Esophagus muscularis mucosa (tissue), 4 donors: ENCODE measurements at places on chromosomes 11 and 22. TPM values are rescaled to one million over a fixed set of nuclear protein-coding genes. Genes with fewer than 3 reads are reported as not detected.

- no peak overlapping the region for H3K4me3 ChIP-seq
- no peaks in the 10 kb centered on the region for H3K27me3 ChIP-seq
- DNase-seq = no peak
Observed at GRCh38 chr11:3359092-3359824, 19.7 kb downstream of the ZNF195 start.

DNA sequence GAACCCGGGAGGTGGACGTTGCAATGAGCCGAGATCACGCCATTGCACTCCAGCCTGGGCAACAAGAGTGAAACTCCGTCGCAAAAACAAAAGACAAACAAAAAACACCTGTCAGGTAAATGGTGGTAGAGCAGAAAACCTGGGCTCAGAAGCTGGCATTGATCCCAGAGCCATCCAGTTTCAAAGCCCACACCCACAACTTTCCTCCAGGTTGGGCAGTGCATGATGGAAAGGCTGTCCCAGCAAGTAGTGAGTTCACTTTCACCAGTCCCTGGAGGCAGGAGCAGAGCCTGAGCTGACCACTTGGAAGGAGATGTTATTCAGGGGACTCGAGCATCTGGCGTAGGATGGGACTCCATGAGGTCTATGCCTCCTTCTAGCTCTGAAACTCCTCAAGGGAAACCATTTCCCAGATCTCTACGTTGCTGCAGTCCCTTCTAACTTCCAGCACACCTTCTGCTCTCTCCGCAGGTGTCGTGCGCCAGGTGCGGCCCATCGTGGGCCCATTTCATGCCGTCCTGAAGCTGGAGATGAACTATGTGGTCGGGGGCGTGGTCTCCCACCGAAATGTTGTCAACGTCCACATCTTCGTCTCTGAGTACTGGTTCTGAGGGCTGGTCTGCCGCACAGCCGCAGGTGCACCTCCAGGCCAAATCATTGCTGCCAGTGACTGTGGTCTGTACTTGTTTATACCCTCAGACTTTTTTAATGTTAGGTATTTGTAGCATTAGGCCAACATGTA lies 71.6 kb upstream of the ATXN10 start:
- peaks cover 4% of the 10 kb centered on the region for H3K36me3 ChIP-seq
- H3K4me1 ChIP-seq = no peaks in the 10 kb centered on the region
- DNase-seq = no peak

DNA sequence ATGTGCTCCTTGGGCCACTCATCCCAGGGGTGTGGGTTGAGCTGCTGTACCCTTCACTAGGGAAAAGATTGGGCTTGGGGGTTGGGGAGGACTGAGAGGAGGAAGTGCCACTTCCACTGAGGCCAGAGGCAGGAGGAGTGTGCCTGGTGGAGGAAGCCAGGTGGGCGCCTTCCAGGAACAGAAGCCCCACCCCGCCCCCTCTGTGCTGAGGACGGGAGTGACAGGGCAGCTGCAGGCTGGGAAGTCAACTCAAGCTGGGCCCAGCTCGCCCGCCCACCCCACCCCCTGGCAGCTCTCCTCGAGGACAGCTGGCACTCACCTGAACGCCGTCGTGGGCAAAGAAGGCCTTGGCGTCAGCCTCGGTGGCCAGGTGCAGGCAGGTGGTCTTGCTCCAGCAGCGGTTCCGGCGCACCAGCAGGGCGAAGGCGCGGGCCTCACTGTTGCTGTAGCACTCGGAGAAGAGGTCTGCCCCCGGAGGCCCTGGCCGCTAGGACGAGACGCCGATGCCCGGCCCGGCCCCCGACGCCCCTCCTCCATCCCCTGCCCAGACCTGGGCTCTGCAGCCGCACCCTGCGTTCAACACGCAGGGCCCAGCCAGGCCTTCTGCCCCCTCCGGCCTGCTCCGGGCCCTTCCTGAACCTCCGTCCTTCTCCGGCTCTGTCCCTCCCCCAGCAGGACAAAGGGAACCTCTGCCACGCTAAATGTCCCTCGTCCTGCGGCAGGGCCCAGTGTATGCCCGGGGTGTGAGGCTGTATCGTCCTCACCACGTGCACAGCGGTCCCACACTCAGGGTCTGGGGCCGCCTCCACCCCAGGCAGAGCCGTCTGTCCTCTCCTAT lies 13.4 kb downstream of the TSSC4 start:
- no peak for DNase-seq
- no peak overlapping the region for H3K4me3 ChIP-seq
- no peaks in the 10 kb centered on the region for H3K4me1 ChIP-seq
- no peaks in the 10 kb centered on the region for H3K36me3 ChIP-seq

- no peaks in the 10 kb centered on the region for H3K27me3 ChIP-seq
- no peaks in the 10 kb centered on the region for H3K4me1 ChIP-seq
- peaks cover 16% of the 10 kb centered on the region for H3K36me3 ChIP-seq
- no peak overlapping the region for H3K27ac ChIP-seq
Observed at GRCh38 chr22:20401376-20402014, 7.5 kb downstream of the ZNF74 start.

GRCh38 chr11:71913756-71914526 lies 14.5 kb downstream of the XNDC1N start:
- H3K27me3 ChIP-seq = no peaks in the 10 kb centered on the region
- DNase-seq = no peak

GRCh38 chr11:130622141-130622542 lies 173.7 kb downstream of the ADAMTS15 start:
- DNase-seq = no peak
- H3K36me3 ChIP-seq = no peaks in the 10 kb centered on the region
- H3K27ac ChIP-seq = no peak overlapping the region
- no peaks in the 10 kb centered on the region for H3K27me3 ChIP-seq

DNA sequence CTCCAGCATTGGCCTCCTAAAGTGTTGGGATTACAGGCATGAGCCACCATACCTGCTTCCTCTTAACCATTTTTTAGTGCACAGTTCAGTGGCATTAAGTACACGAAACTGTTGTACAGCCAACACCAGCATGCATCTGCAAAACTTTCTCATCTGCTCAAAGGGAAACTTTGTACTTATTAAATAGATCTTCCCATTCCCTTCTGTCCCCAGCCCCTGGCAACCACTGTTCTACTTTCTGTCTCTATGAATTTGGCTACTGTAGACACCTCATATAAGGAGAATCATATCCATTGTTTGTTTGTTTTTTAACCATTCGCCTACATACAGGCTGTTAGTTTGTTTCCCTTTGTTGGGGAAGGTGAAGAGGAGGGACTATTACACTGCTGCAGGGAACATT lies 6.5 kb upstream of the EP300 start:
- H3K4me3 ChIP-seq = no peak overlapping the region
- DNase-seq = no peak
- H3K4me1 ChIP-seq = peaks cover 5% of the 10 kb centered on the region
- no peaks in the 10 kb centered on the region for H3K27me3 ChIP-seq

DNA sequence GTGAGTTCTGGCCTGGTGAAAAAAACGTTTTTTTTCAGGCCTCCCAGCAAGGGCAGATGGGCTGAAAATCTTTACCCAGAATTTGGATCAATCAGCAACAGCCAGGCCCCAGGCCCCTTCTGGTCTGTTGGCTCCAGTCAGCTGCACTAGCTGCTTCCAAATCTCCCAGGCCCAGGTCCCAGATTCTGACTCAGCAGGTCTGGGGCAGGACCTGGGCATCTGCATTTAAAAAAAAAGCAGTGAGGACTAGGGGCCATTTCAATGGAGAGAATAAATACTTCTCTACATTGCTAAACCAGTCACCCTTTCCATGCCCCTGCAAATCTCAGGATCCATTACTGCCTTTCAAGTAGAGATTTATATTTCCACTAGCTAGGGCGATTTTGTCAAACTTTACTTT lies 4.3 kb downstream of the SLC15A3 start:
- no peak for DNase-seq
- H3K4me1 ChIP-seq = peaks cover 73% of the 10 kb centered on the region
- no peak overlapping the region for H3K27ac ChIP-seq
- H3K4me3 ChIP-seq = no peak overlapping the region

GRCh38 chr11:122112470-122113365 lies 3.3 kb downstream of the BLID start:
- H3K36me3 ChIP-seq = no peaks in the 10 kb centered on the region
- no peak for DNase-seq
- peaks cover 8% of the 10 kb centered on the region for H3K4me1 ChIP-seq

SNRPD3 gene
- 93.3 TPM for total RNA-seq

KRTAP5-2 gene
- not detected for total RNA-seq

KCNE3 gene
- total RNA-seq = 6.5 TPM

C2CD2L gene
- 7.5 TPM for total RNA-seq
